ENCODE measurements at places on chromosomes 4 and X. TPM values are rescaled to one million over a fixed set of nuclear protein-coding genes. Genes with fewer than 3 reads are reported as not detected.

The GPR143 gene
- total RNA-seq = 1.4 TPM

The CCNB3 gene
- 0.19 TPM for total RNA-seq

The PAGE4 gene
- total RNA-seq = not detected

The GPM6B gene
- not detected for total RNA-seq

The KLKB1 gene
- total RNA-seq = not detected

The MAGEA8 gene
- total RNA-seq = not detected

The USP27X gene
- 1.6 TPM for total RNA-seq

The MAGEB17 gene
- 0.55 TPM for total RNA-seq

DNA sequence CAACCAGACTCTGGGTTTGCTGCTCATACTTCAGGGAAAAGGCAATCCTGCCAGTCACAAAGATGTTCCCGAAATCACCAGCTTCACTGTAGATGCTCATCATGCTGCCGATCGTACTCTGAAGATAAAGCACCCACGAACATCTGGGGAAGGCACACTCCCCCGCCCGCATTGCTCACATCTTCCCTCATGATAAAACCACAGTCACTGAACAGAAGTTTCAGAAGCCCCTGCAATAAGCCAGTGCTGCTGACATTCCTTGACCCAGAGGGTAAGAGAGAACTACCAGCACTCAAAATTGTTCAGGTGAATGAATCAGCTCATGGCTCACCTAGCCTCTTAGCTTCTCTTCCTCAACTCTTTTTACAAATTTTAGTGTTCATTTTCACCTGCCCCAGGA lies 43.1 kb downstream of the SRPX2 start:
- DNase-seq = no peak

DNA sequence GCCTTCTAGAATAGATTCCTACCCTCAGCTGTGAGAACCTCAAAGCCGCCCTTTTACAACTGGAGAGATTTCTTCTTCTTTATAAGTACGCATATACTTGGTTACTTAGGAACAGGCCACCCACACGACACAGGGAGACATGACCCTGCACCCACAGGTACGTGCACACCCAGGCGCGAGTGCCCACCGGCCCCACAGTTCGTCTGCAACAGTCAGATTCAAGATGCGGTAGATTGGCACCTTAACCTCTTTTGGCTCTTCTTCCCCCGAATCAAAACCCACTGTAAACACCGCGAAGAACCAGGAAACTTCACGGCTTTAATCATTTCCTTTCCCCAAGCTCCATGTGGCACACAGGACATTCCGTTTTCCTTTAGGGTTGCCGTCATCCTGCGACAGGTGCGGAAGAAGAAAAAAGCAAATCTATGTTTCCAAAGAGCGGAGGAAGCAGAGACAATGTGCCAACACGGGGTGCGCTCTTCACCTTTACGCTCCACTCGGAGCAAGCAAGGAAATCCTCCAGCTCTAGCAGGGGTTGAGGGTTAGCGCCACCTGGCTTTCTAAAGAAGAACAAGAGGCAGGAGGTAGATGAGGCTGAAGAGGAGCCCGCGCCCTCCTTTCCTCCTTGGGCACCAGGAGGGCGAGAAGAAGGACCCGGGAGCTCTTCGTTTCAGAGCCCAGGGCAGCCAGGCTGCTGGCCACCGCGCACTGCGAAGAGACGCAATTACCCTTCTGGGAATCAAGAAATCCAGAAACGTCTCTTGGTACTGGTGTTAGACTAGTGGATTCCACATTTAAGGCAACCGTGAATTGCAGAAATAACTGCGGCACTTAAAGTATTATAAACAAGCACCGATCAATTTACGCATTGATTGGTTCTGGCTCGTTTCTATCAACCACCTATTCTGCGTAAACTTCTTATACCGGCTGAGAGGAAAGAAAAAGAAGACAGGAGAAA lies 35.7 kb downstream of the HAND2 start:
- DNase-seq = peak; percentile 58

DNA sequence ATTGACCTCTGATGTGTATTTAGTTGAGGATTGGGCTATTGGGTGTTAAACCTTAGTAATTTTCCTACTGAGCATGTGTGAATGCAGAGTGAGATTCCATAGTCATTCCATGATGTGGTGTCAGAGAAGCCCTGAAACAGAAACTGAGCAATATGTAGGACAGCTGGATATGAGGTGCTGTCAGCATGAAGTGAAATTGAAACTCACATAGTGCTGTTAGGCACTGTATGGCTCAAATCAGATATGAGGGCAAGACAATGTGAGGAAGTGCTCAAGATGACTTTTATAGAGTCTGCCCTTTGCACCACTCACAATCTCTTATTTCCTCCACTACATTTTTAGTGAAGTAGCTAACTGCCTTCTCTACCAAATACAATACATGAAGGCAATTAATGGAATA lies 188.3 kb downstream of the SH3BGRL start:
- DNase-seq = no peak

DNA sequence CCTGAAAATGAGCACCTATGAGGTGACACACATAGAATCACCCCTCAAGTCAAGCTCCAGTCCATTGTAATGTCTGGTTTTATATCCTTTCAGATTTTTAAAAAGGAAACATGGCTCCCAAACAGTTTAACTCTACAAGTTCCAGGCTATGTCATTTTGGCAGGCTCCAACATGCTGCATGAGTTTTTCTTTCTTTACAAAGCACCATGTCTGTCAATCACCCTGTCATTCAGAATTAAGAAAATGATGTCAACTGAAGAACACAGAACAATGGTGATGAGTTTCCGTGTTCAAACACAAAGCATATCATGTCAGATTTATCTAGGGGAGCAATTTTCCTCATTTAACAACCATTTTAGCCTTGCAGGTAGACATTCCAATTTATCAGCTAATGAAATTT lies 106.5 kb downstream of the AMMECR1 start:
- DNase-seq = no peak

DNA sequence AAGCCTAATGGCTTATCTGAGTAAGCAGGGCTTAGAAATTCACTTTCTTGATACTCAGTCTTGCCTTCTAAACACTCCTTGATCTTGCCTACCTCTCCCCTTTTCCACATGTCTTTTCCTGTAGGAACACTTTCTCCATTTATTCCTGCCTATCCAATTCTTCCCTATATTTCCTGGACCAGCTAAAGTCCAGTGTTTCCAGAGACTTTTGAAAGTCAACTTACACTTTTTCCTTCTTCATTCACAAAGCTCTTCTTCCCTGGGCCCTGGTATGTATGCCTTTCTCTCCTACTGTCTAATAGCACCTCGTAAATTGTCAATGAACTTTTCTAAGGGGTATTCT lies 20.6 kb downstream of the VSIG4 start:
- no peak for DNase-seq

- no peak for DNase-seq
Observed at GRCh38 chr4:164383358-164384220, 370.3 kb upstream of the SMIM31 start.

GRCh38 chr4:25795566-25796454 lies 67.0 kb downstream of the SEL1L3 start:
- peak; percentile 77 for DNase-seq

- peak; percentile 71 for DNase-seq
Observed at GRCh38 chr4:38266616-38267015, 306.4 kb downstream of the PTTG2 start.

- DNase-seq = no peak
Observed at GRCh38 chr4:93994175-93994994, 165.8 kb downstream of the ATOH1 start.

- peak; percentile 9 for DNase-seq
Observed at GRCh38 chr4:92120810-92121498, 182.8 kb upstream of the GRID2 start.

DNA sequence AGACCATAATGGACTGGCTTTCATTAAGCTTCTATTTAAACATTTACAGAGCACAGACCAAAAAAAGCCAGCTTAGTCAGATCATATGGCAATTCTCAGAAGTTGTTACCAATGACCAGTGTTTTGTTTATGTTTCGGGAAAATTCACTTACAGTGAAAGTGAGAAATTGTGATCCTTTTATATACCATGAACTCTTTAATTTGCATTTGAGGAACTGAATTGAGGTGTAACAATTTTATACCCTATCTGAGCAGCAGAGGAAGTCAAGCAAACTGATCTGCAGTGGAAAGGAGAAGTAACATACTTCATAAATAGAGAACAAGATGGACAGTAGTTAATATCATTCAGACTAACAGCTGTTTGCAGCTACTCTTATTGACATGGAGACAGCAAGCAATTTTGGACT lies 97.1 kb downstream of the TMA16 start:
- DNase-seq = no peak

DNA sequence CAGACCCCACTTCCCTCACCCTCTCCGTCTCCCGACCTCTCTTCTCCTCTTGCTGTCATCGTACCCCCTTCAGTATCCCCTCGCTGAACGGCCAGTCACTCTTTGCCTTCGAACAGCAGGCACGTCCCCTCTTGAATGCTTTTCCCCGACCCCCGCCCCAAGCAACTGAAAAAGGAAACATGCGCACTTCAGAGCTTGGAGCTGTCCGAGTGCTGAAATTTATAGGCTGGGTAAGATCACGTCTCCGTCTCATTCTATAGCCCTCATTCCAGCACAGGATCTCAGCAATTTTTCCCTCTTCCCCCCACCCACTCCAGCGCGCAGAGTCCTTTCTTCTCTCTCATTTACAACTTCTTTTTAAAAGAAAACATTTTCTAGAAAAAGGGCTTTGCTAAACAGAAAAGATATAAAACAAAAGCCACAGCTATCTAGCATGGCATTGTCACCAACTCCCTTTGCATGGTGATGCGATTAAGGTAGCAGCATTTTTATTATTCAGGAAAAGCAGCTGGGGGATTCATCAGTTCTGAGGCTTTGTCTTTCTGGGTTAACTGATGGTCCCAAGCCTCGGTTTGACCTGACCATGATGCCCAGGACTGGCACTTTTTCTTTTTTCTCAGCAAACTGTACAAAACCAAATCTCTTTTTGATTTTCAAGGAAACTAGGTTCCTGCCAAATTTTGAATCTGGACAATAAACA lies at the start of gene GLRA2:
Gene GLRA2, plus strand, starts transcription at position 247 of the 700 bp plus-strand sequence. CDS start 522 bp downstream, outside the sequence.
- DNase-seq = peak; percentile 17

- DNase-seq = no peak
Observed at GRCh38 chr4:33772582-33772981, 2471.7 kb downstream of the ARAP2 start.

- no peak for DNase-seq
Observed at GRCh38 chr4:152099981-152100378, 339.2 kb upstream of the GATB start.

GRCh38 chrX:32687379-32687778 lies 524.0 kb downstream of the DMD start:
- no peak for DNase-seq

GRCh38 chrX:153909024-153909979 lies 4.8 kb downstream of the AVPR2 start:
- DNase-seq = peak; percentile 61

GRCh38 chr4:112953262-112953661 lies 96.2 kb upstream of the ANK2 start:
- DNase-seq = no peak

DNA sequence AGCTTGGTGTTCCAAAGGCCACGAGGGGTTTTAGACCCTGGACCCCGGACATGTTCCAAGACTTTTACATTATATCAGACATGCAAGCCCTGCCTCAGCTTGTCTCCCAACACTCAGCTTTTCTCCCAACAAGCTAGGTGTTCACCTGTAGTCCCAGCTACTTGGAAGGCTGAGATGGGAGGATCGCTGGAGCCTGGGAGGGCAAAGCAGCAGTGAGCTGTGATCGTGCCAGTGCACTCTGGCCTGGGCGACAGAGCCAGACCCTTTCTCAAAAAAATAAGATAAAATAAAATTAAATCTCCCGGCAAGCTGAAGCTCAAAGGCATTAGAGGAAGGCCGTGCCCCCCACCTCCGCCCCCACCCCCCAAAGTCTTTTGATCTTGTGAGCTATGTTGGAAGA lies 13.7 kb downstream of the CTAG1A start:
- DNase-seq = no peak

Measured in A172 (cell line).